Posterior cingulate gyrus (tissue), 11 donors: ENCODE measurements at places on chromosomes 3 and 15.
A peak's percentile ranks its signal among the peaks of the same experiment; 100 is the strongest.

DNA sequence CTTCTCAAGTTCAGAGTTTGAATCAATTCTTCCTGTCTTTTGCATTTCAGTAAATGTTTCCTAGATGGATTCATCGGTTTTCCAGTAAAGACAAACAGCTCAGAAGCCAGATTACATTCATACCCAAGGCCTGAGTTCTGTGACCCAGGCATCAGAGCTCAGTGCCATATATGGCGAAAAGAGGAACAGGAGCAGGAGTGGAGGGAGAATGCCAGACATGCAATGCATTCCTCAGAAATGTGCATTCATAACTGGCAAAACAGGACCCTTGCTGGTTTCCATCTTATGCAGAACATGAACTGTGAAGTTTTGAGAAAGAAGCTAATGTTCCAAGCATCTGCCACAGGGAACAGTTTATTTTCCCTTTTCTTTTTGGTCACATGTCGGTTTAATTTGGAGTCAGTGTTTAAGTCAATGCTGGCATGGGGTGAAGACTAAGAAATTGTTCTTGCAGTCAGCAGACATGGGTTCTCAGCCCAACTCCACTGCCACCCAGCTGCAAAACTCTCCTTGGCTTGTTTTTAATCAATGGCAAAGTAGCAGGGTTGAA is 116.5 kb downstream of the LPP start:
- no peak for DNase-seq

- DNase-seq, result peak; percentile 73
These were observed 184.8 kb upstream of the P2RY1 start for GRCh38 chr3:152650177-152650576.

DNA sequence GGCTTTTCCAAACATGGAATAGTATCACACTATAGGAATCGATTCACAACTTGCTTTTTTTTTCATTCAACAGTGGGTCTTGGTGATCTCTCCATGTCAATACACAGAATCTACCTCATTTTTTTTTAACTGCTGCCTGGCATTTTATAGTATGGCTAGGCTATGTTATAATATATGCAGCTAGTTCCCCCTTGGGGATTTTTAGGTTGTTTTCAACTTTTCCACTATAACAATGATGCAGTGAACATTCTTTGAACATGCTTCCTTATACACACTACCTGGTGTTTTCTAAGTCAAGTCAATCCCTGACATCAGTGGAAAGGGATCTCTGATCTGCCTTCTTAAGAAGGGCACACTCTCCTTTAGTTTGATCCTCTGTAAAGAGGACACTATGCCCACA is 46.5 kb upstream of the PLXND1 start:
- DNase-seq, result no peak

- no peak for DNase-seq
These were observed 1038.5 kb upstream of the NR2F2 start for GRCh38 chr15:95291898-95292472.

GRCh38 chr3:134810052-134810435 is 15.0 kb downstream of the EPHB1 start:
- no peak for DNase-seq

GRCh38 chr15:70251246-70251990 is 153.7 kb upstream of the TLE3 start:
- DNase-seq, result peak; percentile 35
